ENCODE measurements at places on chromosomes 13 and 19.

- DNase-seq: no peak
These were observed 94.4 kb downstream of the URI1 start for GRCh38 chr19:30036154-30037129.

DNA sequence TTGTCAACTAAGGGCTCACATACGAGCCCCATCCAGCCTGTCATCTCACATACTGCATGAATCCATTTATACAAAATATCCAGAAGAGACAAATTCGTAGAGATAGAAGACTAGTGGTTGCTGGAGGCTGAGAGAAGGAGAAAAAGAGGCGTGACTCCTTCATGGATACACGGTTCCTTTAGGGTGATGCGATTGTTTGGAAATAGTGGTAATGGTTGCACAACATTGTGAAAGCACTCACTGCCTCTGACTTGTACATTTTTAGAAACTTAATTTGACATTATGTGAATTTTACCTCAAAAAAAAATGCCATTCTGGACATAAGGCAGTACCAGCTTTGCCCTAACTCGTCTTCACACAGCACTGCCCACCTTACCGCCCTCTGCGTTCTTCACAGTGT lies 27.3 kb downstream of the IGFL1 start:
- no peak for DNase-seq

- DNase-seq: no peak
These were observed 7.6 kb downstream of the ANKRD10 start for GRCh38 chr13:110907301-110907700.

GRCh38 chr13:36207672-36208071 lies 6.7 kb downstream of the SOHLH2 start:
- no peak for DNase-seq

DNA sequence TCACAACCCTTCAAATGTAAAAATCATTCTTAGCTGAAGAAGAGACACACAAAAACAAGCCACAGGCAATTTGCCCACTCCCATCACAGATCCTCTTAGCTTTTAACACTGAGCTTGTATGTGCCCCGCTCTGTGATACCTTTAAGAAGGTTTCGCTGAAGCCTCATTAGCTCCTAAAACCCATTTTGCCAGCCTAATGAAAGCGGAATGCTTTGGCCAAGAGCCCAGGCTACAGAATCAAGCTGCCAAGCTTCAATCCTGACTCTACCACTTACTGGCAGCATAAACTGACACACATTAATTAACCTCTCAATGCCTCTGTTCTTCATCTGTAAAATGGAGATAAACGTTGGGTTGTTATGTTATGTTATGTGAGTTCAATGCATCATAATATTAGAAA lies 10.5 kb downstream of the ZNF112 start:
- no peak for DNase-seq

DNA sequence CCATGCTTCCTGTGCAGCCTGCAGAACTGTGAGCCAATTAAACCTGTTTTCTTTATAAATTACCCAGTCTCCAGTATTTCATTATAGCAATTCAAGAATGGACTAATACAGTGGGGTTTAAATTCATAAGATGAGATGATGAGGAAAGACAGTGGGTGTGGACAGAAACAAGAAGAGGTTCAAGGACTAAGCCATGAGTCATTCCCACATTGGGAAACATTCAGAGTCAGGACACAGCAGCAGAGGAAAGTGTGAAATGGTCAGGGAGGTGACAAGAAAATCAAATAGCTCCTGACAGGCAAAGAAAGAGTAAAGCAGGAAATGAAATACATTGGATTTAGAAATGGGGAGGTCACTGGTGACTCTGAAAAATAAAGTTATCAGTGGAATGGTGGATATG lies 9.1 kb downstream of the ZNF841 start:
- no peak for DNase-seq

DNA sequence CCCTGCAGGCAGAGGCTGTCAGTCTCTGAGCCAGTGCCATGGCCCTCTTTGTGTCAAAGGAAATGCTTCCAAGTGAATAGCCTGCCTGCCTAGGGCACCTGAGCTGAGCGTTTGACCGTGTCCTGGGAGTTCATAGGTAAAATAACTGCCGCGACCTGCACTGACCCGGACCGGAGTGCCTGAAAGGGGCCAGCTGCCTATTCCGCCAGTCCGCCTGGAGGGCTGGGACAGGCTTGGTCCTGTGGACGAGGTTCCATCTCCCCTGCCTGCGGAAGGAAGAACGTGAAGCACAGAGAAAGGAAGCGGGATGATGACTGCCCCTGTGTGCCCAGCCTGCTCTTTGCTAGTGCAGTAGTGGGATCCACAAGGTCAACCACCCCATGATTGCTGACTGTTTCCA lies 17.5 kb upstream of the ZNF492 start:
- no peak for DNase-seq

- DNase-seq: no peak
These were observed 41.6 kb downstream of the TM9SF2 start for GRCh38 chr13:99542788-99543406.

DNA sequence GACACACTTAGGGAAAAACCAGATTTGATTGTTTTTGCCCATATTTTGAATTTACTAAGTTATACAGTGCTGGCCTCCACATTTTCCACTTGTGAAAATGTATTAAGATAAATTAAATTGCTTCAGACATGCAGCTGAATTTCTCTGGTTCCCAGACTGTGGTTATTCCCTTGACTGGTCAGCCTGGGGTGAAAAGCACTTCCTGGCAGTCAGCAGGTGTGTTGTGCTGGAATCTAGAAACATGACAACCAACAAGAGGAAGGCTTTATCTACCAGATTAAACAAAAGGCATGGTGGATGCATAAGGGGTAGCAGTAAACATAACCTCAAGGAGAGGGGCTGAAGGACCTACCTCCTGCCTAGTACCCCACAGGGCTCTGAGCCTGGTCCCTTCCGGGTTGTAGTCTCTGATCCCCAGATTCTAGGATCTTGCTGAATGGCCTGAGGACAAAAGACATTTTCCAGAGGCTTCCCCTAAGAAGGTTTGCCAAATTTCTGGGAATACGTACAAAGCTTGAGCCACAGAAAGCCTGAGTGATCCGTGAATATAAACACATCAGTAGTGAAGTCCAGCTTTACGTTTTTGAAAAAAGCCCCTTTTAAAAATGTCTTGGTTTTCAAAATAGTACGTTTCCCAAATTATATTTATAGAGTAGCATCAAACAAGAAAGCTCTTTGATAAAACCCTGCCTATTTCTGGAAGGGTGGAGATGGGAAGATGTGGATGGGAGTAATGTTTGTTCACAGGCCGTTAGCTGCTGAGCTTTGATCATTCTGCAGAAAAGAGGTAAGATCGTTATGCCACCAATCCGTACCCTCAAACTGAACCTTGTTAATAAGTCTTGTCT lies 133.4 kb downstream of the LACC1 start:
- no peak for DNase-seq

DNA sequence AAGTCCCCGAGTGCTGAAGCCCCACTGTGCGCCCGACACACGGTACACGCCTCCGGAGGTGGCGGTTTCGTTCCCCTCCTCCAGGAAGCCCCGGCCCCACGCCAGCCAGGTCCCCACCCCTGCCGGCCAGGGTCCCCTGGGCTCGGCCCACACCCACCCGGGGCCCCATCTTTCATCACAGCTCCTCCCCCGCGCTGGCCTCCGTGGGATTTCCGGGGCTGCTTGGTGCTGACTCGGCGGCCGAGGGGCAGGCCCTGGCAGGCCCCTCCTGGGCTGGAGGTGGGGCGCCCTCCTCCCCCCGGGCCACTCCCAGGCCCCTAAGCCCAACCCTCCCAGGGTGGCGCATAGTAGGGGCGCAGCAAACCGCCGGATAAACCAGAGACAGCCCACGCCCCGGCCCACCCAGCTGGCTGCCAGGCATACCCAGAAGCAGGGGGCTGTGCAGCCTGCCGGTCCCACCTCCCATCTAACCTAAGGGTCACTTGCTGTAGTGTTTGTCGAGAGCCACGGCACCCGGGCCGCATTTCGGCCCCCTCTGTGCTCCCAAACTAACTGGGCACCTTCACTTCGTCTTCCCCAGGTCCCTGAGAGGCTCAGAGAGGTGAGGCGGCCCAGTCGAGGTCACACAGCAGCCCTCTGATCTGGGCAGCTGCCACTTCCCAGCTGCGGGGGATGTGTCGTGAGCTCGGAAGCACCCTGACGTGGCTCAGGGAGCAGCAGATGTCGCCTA lies 6.6 kb downstream of the ZBTB7A start:
- peak; percentile 30 for DNase-seq

DNA sequence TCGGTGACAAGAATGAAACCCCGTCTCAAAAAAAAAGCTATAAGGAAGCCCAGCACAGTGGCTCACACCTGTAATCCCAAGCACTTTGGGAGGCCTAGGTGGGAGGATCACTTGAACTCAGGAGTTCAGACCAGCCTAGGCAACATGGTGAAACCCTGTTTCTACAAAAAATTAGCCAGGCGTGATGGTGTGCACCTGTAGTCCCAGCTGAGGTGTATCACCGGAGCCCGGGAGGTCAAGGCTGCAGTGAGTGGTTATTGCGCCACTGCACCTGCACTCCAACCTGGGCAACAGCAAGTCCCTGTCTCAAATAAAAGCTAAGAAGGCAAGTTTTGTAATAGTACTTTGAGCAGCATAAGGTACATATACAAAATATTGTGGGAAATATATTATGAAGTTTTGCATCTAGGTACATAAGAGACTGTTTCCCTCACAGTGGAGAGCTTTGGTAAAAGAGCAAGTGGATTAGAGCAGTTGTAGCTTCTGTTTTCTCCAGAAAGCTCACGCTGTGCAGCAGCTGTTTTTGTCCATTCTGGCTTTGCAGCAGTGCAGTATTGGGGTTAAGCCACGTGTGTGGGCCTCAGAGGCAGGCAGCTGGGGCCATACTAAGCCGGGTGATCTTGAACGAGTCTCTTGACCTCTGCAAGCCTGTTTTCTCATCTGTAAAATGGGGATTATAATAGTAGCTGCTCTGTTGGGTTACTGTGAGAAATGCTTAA lies 35.4 kb downstream of the ARHGAP35 start:
- DNase-seq: no peak

DNA sequence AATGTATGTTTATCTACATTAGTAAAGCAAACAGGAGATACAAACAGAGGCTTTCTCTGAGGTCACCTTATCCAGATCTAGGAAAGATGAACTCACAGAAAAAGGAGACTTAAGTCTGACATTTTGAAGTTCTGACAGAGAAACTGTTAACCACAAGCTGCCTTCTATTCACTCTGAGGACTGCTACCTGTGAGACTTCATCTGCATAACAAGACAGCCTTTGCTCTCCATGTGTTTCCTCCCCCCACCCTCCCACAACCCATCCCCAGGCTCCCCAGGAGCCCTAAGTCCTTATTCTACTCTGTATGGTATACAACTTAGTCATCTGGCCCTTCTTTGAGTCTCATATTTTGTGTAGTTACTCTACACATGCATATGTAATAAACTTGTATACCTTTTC lies 699.0 kb downstream of the FGF9 start:
- no peak for DNase-seq

GRCh38 chr13:79541426-79542049 lies 60.6 kb downstream of the NDFIP2 start:
- DNase-seq: no peak

DNA sequence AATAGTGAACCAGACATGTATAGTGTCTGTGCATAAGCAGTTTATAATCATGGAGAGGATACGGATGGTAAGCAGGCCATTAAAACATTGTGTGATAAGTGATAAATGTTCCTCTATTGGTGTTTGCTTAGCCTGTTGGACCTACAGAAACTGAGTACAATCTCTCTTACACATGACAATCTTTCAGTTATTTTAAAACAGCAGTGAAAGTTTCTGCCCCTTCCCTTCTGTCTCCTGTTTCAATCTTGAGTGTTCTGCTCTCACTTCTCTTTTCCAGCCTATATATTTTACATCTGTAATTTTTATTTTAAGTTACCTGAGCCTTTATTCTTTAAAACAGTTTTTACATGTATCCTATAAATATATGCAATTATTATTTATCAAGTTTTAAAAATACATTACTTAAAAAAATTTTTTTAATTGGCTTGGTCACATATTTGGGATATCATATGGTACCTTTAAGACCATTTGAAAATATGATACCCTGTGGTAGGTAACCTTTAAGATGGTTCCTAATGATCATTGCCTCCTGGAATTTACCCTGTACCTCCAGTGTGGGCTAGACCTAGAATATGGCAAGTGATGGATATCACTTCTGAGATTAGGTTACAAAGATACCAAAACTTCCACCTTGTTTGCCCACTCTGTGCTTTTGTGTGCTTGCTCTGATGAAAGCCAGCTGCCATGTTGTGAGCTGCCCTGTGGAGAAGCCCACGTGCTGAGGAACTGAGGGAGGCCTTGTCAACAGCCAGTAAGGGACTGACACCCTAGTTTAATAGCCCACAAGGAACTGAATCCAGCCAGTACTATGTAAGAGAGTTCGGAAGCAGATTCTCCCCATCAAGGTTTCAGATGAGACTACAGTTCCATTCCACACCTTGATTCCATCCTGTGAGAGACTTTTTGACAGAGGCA lies 99.3 kb downstream of the DHRS12 start:
- DNase-seq: no peak

DNA sequence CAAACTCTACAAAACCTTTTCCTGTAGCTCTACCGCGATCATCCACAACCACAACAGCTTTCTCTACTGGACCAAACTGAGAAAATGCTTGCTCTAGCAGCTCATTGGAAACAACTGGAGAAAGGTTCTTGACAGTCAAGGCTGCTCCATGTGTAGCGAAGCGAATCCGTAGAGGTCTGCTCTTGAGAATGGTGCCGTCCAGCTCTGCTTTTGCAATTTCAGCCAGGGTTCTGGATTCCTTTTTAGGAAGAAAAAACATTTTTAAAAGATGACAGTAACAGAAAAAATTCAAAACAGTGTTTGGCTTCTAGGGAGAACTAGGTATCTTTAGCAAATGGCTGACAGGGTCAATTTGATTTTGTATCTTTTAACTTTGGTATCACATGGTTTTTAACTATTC lies 10.4 kb downstream of the PSPC1 start:
- DNase-seq: no peak

- DNase-seq: no peak
These were observed 241.4 kb downstream of the UQCRFS1 start for GRCh38 chr19:28971513-28971912.

DNA sequence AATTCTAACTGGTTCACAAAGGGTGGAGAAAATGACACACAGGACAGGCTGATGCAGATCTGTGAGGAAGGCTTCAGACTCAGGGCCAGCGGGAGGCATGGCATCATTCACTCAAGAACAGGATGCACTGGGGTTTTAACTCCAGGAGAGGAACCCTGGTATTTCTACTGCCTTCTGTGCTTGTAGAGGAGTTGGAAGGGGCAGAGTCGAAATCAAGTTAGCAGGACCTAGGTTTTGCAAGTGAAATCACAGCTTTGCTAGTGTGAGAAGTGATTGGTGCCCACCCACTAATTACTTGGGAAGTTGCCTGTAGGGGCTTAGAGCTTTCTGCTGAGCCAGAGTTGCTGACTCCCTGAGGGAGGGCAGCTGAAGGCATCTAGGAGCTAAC lies 92.7 kb downstream of the AKAP11 start:
- DNase-seq: no peak

DNA sequence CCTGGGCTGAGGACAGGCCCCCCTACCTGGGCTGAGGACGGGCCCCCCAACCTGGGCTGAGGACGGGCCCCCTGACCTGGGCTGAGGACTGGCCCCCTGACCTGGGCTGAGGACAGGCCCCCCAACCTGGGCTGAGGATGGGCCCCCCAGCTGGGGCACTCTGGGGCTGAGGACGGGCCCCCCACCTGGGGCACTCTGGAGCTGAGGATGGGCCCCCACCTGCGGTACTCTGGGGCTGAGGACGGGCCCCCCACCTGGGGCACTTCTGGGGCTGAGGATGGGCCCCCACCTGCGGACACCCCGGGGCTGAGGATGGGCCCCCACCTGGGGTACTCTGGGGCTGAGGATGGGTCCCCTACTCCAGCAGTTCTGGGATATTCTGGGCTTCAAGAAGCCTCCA lies 65.5 kb downstream of the RASA3 start:
- no peak for DNase-seq

GRCh38 chr13:36736119-36736726 lies 62.4 kb downstream of the SERTM1 start:
- DNase-seq: peak; percentile 6
